Lung microvascular endothelial cell (primary cell): ENCODE measurements at places on chromosomes 6 and 20. TPM values are rescaled to one million over a fixed set of nuclear protein-coding genes. Genes with fewer than 3 reads are reported as not detected.

PRPH2 gene
- total RNA-seq = 0.44 and 0.60 TPM in 2 replicates

DBNDD2 gene
- 5.0 and 5.2 TPM in 2 replicates for total RNA-seq

FAM209B gene
- total RNA-seq = not detected in 2 replicates

PTCHD4 gene
- total RNA-seq = 5.0 and 12.4 TPM in 2 replicates

UNC5CL gene
- under 0.01 TPM in 2 replicates for total RNA-seq

ZSCAN23 gene
- 0.20 and 0.65 TPM in 2 replicates for total RNA-seq

TLDC2 gene
- under 0.01 TPM in 1 of 2 replicates, not detected in the other for total RNA-seq
